ENCODE measurements at places on chromosomes 1 and 21. TPM values are rescaled to one million over a fixed set of nuclear protein-coding genes. Genes with fewer than 3 reads are reported as not detected.

Gene KRTAP11-1
- total RNA-seq, result 25.4 TPM

Gene SIK1
- total RNA-seq, result 26.6 TPM

Gene CCDC190
- 0.49 TPM for total RNA-seq

DNA sequence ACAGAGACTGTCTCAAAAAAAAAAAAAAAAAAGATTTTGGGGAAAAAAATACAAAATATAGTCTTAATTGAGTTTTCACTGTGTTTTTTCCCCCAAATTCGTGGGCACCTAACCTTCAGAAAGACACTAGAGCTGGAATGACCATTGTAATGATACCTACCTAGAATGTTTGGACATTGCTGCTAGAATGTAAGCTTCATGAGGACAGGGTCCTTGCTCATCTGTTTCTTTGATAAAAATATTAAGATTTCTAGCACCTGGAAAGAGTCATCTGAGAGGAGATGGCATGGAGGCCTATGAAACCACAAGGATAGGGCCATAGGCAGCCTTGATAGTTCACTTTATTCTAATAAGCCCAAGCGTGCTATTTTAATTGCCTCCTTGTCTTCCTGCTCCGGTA is 6.5 kb downstream of the LRRC8D start:
- no peak for DNase-seq

- DNase-seq, result peak; percentile 94
Observed at GRCh38 chr1:91500756-91501522, at the start of gene CDC7. CDC7 (plus strand) TSS chr1:91500851; CDS start chr1:91501717, 866 bp downstream.

GRCh38 chr1:11059155-11059967 is 457 bp downstream of the SRM start:
- DNase-seq, result no peak

DNA sequence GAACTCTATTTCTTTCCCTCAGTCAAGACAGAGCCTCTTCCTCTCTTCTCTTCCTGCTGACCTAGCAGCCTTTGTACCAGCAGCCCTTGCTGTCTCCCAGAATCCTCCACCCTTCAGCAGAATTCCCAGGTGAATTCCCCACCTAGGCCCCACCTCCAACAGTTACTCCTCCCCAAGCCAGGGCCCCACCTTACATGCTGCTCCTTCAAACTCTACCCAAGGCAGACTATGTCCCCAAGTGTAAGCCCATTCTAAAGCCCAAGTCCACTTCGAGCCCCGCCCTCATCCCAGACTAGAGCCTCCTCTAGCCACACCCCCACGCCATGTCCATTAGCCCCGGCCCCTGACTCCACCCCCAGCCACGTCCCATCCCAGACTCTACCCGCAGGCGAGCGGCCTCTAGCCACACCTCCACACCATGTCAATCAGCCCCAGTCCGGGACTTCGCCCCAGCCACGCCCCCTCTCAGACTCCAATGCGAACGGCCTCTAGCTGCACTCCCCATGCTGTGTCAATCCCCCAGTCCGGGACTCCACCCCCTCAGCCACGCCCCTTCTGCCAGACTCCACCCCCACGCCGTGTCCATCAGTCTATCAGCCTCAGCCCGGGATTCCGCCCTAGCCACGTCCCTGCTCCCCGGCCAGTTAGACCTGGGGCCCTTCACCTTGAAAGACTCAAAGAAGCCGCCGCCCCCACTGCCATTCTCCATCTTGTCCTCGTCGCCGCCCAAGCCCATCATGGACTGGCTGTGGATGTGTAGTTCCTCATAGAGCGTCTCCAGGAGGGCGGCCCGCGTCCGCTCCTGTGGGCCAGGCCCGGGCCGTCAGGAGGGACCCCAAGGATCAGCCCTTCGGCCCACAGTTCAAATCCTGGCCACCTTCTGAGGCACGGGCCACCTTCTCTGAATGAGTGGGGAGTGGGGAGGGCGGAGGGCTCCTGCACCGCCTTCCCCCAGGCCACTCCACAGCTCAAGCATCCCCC is 61.3 kb downstream of the RAP1GAP start:
- no peak for DNase-seq

GRCh38 chr1:9942399-9942938 is 722 bp downstream of the LZIC start:
- peak; percentile 47 for DNase-seq

Gene BMP8B
- total RNA-seq, result 2.0 TPM

GRCh38 chr21:45539046-45539795 is 3.0 kb downstream of the SLC19A1 start:
- no peak for DNase-seq

GRCh38 chr1:23101887-23102286 is 66.8 kb downstream of the LUZP1 start:
- no peak for DNase-seq

Gene PLEKHA6
- 4.1 TPM for total RNA-seq

Gene DNTTIP2
- total RNA-seq, result 33.0 TPM

DNA sequence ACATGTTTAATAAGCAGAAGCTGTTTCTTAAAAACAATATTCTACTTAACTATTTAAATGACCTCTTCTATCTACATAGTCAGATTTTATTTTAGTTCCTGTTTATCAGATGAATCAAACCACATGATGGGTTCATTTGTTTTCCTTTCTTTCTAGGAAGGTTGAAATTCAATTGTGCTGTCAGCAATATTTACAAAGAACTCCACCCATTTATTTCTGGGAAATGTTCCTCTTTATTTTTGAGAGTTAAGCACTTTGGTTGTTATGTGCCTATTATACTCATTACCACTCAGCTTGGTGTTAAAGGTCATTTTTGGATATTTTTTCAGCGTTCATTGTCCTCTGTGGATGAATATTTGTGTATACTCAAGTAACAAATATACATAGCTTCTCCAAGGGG is 84.9 kb downstream of the C4BPA start:
- no peak for DNase-seq
